Sigmoid colon (tissue), 7 donors: ENCODE measurements at places on chromosomes 11 and 22. TPM values are rescaled to one million over a fixed set of nuclear protein-coding genes. Genes with fewer than 3 reads are reported as not detected.

The SHANK2 gene
- polyA plus RNA-seq: 4.4 TPM

The LDHAL6A gene
- polyA plus RNA-seq: 0.04 TPM

The TYR gene
- not detected for polyA plus RNA-seq

The UNC93B1 gene
- 11.4 TPM for polyA plus RNA-seq

The WNT11 gene
- polyA plus RNA-seq: 1.8 TPM

The MRGPRE gene
- 0.10 TPM for polyA plus RNA-seq

The DCDC1 gene
- polyA plus RNA-seq: 0.06 TPM

The SYT12 gene
- polyA plus RNA-seq: 1.1 TPM

The OR8K5 gene
- not detected for polyA plus RNA-seq

DNA sequence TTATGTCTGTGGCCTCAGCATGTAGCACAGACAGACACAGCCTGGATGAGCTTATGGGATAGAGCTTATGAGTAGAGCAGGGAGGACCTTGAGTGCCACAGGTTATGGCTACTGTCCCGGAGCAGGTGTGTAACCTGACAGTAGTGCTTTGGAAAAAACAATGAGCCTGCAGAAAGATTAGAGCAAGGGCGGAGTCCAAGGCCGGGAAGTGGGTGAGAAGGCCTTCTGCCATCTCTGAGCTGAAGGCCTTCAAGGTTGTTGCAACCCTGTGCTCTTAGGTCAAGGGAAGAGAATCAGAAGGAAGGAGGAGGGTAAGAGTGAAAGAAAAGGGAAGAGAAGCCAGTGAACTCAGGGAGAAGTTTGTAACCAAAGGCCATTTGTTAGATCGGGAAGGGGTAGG lies 3.9 kb upstream of the TAGLN start:
- no peaks in the 10 kb centered on the region for H3K27me3 ChIP-seq

GRCh38 chr11:17630936-17631335 lies 83.9 kb downstream of the OTOG start:
- H3K36me3 ChIP-seq: no peaks in the 10 kb centered on the region
- no peaks in the 10 kb centered on the region for H3K27me3 ChIP-seq
- no peak for DNase-seq
- H3K27ac ChIP-seq: no peak overlapping the region

DNA sequence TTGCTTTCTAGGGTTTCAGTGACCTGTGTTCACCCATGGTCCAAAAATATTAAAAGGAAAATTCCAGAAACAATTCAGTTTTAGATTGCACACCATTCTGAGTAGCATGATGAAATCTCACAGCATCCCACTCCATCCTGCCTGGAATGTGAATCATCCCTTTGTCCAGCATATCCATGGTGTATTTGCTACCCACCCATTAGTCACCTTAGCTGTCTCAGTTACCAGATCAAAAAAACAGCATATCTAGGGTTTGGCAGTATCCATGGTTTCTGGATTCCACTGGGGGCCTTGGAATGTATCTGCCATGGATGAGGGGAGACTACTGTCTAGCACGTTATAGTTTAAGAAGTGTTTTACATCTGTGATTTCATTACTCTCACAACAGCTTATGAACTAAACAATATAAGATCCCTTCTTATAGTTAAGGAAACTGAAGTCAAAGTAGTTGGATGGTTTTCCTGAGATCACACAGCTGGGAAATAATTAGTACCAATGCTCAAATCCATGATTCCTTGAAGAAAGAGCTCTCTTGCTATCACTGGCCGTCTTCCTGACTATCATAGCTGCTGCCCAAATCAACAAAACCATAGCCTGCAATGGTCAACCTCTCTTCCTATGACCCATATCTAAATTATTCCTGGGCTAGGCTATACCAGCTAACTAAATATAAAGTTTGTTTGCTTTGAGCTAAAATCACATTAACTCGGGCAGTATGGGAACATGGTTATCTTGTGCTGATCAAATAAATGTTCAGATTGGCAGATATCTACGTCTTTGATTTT lies 122.6 kb downstream of the MICAL2 start:
- no peak for DNase-seq
- H3K36me3 ChIP-seq: no peaks in the 10 kb centered on the region
- H3K27ac ChIP-seq: peak overlapping the region; percentile 84
- no peak overlapping the region for H3K4me3 ChIP-seq
- H3K4me1 ChIP-seq: peaks cover 43% of the 10 kb centered on the region

- no peak for DNase-seq
- H3K4me3 ChIP-seq: no peak overlapping the region
- no peaks in the 10 kb centered on the region for H3K36me3 ChIP-seq
Measured at GRCh38 chr11:110907629-110908028, 195.4 kb upstream of the ARHGAP20 start.

GRCh38 chr11:128843198-128843785 lies 23.8 kb downstream of the KCNJ1 start:
- H3K27ac ChIP-seq: no peak overlapping the region
- H3K4me3 ChIP-seq: no peak overlapping the region
- no peak for DNase-seq
- no peaks in the 10 kb centered on the region for H3K4me1 ChIP-seq
- no peaks in the 10 kb centered on the region for H3K36me3 ChIP-seq
- no peaks in the 10 kb centered on the region for H3K27me3 ChIP-seq

DNA sequence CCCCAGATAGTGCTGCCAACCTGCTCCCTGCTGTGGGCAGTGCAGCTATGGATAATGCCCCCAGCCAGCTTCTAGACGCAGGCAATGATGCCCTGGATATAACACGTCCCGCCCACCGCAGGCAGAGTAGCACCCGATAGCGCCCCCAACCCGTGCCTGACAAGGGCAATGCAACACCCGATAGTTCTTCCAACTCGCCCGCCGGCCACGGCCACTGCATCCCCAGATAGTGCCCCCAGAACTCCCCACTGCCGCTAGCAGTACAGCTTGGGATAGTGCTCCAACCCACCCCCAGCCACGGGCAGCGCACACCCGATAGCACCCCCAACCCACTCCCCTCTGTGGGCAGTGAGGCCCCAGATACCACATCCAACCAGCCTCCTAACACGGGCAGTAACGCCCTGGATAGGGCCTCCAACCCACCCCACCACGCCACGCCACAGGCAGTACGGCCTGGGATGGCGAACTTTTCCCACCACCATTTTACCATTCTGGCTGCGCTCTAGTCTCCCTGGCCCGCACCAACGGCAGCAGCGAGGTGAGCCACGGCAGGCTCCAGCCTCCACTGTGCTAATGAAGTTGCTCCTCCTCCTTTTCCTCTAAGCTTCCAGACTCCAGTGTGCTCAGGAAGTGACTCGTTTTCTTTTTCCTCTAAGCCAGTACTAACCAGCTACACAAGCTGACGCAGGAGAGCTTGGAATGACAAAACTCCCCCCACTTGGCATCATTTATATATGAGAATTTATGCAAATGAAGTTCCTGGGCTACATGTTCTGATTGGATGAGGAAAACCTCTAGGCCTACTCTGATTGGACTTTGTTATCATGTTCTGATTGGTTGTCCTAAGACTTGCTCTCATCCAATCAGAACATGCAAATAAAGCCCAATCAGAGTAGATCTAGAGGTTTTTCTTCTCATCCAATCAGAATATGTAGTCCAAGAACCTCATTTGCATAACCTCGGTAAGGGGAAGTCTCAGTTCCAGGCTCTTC lies 3.0 kb upstream of the RFPL3 start:
- H3K27me3 ChIP-seq: no peaks in the 10 kb centered on the region
- no peaks in the 10 kb centered on the region for H3K4me1 ChIP-seq
- H3K27ac ChIP-seq: no peak overlapping the region
- H3K36me3 ChIP-seq: no peaks in the 10 kb centered on the region
- no peak overlapping the region for H3K4me3 ChIP-seq
- DNase-seq: no peak

- H3K27ac ChIP-seq: no peak overlapping the region
- no peak for DNase-seq
- H3K27me3 ChIP-seq: no peaks in the 10 kb centered on the region
Measured at GRCh38 chr11:126924376-126925040, 76.1 kb downstream of the KIRREL3 start.

GRCh38 chr11:123628936-123629683 lies 25.3 kb downstream of the SCN3B start:
- no peak overlapping the region for H3K27ac ChIP-seq
- no peaks in the 10 kb centered on the region for H3K36me3 ChIP-seq
- H3K4me3 ChIP-seq: no peak overlapping the region
- H3K4me1 ChIP-seq: peaks cover 11% of the 10 kb centered on the region
- H3K27me3 ChIP-seq: no peaks in the 10 kb centered on the region

- DNase-seq: no peak
- no peak overlapping the region for H3K4me3 ChIP-seq
- H3K36me3 ChIP-seq: no peaks in the 10 kb centered on the region
Measured at GRCh38 chr11:95095858-95096587, 6.4 kb downstream of the ENDOD1 start.

- no peaks in the 10 kb centered on the region for H3K27me3 ChIP-seq
- H3K4me1 ChIP-seq: no peaks in the 10 kb centered on the region
- H3K4me3 ChIP-seq: no peak overlapping the region
- no peak overlapping the region for H3K27ac ChIP-seq
- H3K36me3 ChIP-seq: no peaks in the 10 kb centered on the region
Measured at GRCh38 chr11:125554038-125554437, 15.2 kb upstream of the EI24 start.

DNA sequence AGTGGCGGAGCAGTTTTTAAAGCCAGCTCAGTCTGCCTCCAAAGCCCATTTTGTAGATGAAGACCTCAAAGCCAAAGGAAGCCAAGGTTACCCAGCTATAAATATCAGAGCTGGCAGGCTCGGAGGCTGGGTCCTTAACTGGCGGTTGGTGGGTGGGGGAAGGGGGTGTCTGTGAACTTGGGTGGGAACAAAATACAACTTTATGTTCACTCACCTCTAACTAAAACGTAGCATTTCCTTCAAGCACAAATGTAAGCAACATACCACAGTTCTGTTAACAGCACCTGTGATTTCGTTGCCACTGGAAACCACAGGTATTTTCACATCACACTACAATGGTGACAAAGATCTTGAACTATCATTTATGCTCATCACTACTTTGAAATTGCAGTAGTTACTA lies 99.7 kb upstream of the SYT13 start:
- H3K27ac ChIP-seq: no peak overlapping the region
- H3K4me1 ChIP-seq: no peaks in the 10 kb centered on the region
- no peak overlapping the region for H3K4me3 ChIP-seq
- DNase-seq: no peak
- no peaks in the 10 kb centered on the region for H3K36me3 ChIP-seq

GRCh38 chr11:47132490-47132889 lies 44.2 kb downstream of the ARFGAP2 start:
- no peak overlapping the region for H3K27ac ChIP-seq
- no peaks in the 10 kb centered on the region for H3K36me3 ChIP-seq
- H3K27me3 ChIP-seq: no peaks in the 10 kb centered on the region
- H3K4me3 ChIP-seq: no peak overlapping the region

DNA sequence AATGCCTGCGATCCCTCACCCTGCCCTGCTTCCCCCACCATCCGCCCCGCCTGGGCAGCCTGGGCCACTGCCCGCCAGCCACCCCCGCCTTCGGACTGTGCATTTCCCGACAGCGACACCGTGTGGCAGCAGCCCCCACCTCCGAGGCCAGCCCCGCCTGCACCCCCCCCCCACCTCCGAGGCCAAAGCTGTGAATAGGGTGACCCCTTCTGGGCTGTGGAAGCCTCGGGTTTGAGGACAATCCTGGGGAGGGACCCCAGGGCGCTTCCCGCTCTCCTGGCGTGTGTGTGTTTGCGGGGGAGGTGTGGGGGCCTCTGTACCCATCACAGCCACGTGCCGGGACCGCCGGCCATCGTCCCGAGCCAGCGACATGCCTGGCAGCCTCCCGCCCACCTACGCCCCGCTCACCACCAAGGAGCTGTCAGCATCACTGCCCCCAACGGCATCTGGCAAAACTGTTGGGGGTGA lies 33.8 kb upstream of the PPARA start:
- H3K27me3 ChIP-seq: no peaks in the 10 kb centered on the region
- H3K4me1 ChIP-seq: peaks cover 69% of the 10 kb centered on the region
